ENCODE measurements at places on chromosomes 3 and 15. TPM values are rescaled to one million over a fixed set of nuclear protein-coding genes. Genes with fewer than 3 reads are reported as not detected.

TIGIT gene
- total RNA-seq = 0.46 TPM

NPHP3 gene
- 8.4 TPM for total RNA-seq

ZDHHC19 gene
- not detected for total RNA-seq

GOLGA8O gene
- 1.4 TPM for total RNA-seq

CCDC9B gene
- total RNA-seq = 87.0 TPM

KIF15 gene
- total RNA-seq = 0.07 TPM

GHSR gene
- not detected for total RNA-seq

A4GNT gene
- total RNA-seq = not detected

NDUFAF3 gene
- 108 TPM for total RNA-seq

ZBTB20 gene
- 63.3 TPM for total RNA-seq

GOLGA6L10 gene
- 0.91 TPM for total RNA-seq

TMEM87A gene
- total RNA-seq = 17.6 TPM

CPB1 gene
- 2.3 TPM for total RNA-seq

DNAH12 gene
- total RNA-seq = 0.04 TPM

OCA2 gene
- total RNA-seq = 0.52 TPM

CPNE4 gene
- not detected for total RNA-seq

LRRIQ4 gene
- not detected for total RNA-seq

ACKR2 gene
- total RNA-seq = 1.1 TPM

SH3GL3 gene
- total RNA-seq = not detected

EIF2B5 gene
- 54.8 TPM for total RNA-seq

CD96 gene
- total RNA-seq = 0.41 TPM

CP gene
- total RNA-seq = 2.2 TPM

TGM4 gene
- total RNA-seq = not detected
